Hippocampal formation (tissue), 2 donors: ENCODE measurements at places on chromosomes 7 and 10.

GRCh38 chr10:121406823-121407545, 191.3 kb downstream of the FGFR2 start:
- peak; percentile 27 for DNase-seq

DNA sequence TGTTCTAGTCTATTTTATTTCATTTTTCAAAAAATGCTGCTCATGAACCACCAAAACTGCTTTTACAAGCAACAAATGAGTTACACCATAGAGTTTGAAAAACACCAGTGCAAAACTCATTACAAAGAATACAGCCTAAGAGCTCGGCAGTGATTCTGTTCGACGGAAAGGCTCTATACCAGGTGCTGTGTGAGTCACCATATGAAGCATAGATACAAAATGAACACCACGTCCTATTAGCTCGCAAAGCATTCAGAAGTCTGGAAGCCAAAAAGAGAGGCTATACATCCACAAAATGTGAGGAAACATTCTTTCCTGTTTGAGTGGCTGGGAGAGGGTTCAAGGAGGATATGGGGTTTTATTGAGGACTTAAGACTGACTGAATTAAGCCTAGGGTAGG, 136.1 kb downstream of the ATE1 start:
- no peak for DNase-seq

DNA sequence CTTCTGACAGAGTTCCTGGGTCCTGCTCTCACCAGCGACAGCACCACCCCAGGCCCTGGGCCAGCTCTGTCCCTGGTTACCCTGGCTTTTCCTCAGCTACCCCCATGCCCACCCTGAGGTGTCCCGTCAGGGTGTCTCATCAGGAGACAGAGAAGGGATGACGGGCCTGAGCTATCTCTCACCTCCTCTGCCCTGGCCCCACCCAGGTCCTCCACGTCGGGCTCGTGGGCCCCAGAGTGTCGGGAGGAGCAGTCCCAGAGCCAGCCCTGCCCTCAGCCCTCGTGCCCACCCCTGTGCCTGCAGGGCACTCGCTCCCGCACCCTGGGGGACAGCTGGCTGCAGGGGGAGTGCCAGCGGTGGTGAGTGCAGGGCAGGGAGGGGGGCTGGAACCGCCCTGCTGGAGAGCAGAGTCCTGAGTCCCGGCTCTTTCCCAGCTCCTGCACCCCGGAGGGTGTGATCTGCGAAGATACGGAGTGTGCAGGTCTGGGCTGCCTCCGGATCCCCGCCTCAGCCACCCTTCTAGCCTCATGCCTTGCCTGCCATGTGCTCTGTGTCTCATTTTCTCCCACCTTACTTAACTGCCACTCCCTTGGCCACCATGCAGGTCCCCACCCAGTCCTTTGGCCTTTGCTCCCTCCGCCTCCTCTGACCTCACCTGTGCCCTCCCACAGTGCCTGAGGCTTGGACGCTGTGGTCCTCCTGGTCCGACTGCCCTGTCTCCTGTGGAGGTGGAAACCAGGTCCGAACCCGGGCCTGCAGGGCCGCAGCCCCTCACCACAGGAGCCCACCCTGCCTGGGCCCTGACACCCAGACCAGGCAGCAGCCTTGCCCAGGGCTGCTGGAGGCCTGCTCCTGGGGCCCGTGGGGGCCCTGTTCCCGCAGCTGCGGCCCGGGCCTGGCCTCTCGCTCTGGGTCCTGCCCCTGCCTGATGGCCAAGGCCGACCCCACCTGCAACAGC, 16.7 kb upstream of the ZNF862 start:
- DNase-seq: no peak

DNA sequence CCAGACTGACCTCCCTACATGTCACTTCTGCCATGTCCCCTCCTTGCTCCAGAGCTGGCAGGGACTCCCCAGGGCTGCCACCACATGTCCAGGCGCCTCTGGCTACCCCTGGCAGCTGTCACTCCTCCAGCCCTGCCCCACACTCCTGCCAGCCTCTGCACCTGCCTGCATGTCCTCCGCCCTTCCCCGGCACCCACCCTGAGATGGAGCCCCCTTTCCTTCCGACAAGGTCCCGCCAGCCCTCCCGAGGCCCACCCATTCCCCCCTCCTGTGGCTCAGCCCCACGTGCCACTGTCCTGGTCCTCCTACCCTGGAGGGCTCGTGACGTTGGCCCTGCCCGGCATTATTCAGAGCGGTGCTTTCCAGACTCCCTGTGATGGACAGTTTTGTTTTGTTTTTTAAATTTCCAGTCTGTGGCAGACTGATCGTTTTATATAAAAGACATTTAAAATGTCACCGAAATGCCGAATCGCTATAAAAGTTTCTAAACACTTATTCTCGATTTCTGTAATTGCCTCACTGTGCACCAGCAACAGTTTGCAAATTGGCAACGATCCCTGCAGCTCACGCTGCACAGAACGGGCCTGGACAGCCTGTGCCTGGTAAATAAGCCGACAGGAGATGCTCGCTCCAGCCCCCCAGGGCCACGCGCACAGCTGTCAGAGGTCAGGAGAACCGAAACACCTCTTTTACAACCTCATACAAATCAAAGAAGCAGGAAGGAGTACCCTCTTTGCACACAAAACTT, 111.1 kb upstream of the SH2B2 start:
- peak; percentile 18 for DNase-seq

- DNase-seq: no peak
Measured at GRCh38 chr7:40316176-40316575, 181.4 kb downstream of the SUGCT start.

DNA sequence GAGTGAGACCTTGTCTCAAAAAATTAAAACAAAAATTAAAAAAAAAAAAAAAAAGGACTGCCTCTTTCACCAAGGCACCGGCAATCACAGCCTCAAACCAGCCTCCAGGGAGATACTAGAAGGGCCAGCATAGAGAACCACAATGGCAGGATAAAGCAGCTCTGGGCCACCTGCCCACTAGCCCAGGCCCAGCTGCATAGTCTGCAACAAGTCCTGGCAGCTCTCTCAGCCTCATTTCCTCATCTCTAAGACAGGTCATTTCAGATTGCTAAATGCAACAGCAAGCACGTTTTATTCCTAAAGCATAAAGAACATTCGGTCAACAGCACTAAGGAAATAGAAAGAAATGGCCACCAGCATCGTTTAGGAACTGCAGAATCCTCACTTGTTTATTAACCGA, 28.8 kb downstream of the XPNPEP1 start:
- DNase-seq: peak; percentile 54

DNA sequence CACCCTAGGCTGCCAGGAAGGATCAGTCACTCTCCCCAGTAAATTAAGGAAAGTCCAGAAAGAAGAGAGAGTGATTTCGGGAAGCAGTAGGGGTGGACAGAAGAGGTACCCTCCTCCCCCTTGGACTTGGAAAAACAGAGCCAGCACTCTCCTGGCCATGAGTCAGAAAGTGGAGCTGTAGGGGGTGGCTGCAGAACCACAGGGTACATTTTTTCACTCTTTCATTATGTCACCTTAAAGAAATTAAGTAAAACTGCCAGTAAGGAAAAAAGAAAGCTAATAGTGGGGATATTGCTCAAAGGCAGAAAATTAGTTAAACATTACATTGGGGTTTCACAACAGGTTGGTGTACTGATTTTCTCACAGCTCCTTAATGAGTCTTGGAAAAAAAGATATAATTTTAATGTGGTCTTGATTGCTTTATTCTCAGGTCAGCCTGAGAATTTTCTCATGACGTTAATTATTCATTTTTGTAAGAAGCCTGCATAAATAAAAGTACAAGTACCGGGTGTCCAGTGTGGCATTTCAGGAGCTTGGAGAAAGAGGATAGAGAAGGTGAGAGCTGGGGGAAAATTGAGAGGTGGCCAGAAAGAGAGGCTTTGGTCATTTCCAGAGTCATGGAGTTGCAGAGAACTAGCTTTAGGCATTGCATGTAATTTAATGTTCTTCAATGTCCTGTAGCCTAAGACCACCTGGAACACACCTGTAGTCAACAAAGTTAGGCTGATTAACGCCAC, 23.2 kb upstream of the AOAH start:
- no peak for DNase-seq

GRCh38 chr7:155662343-155663043, 18.0 kb downstream of the RBM33 start:
- DNase-seq: no peak

DNA sequence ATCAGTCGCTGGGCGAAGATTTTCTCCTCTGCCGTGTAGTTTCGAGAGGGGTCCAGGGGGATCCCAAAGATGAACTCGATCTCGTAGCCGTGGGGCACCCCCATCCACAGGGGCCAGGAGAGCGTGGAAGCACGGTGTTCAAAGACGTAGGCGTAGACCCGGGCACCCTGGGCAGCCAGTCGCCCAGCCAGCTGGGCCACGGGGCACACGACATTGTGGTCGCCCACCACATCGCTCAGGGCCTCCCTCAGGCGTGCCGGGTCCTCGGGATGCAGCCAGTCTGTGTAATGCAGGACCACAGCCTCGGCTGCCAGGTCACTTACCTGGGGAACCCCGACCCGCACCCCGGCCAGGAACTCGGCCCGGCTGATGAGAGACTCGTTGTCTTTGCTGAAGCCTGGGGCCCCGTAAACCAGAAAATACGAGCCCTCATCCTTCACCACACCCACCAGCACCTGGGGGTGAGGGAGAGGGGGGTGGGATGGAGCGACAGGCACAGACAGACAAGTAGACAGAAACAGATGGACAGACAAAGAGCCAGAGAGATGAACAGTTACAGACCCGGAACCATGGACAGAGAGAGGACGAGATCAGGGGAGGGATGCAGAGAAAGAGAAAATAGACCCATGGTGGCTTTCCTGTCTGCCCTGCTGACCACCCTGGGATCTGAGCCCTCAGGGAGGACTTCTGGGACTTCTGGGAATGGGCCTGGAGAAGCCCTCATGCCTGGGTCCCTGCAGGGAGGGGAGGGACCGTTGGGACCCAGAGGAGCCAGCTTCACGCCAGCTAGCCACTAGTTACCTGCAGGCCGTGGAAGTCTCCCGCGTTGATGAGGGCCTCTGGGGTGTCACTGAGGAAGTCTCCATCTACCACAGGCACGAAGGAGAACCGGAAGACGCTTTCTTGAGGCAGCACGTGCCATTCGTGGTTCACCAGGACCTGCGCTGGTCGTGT, 3.0 kb downstream of the ACHE start:
- DNase-seq: no peak

GRCh38 chr7:108860615-108861014, 290.9 kb downstream of the DNAJB9 start:
- DNase-seq: no peak

- DNase-seq: no peak
Measured at GRCh38 chr10:4217653-4218052, 432.6 kb upstream of the KLF6 start.

- no peak for DNase-seq
Measured at GRCh38 chr7:146116521-146117222, at the start of gene CNTNAP2. TSS of gene CNTNAP2 (plus strand) at chr7:146116801. CDS start at chr7:146116877, 76 bp downstream.

GRCh38 chr7:81902536-81902935, 132.7 kb upstream of the HGF start:
- DNase-seq: no peak

DNA sequence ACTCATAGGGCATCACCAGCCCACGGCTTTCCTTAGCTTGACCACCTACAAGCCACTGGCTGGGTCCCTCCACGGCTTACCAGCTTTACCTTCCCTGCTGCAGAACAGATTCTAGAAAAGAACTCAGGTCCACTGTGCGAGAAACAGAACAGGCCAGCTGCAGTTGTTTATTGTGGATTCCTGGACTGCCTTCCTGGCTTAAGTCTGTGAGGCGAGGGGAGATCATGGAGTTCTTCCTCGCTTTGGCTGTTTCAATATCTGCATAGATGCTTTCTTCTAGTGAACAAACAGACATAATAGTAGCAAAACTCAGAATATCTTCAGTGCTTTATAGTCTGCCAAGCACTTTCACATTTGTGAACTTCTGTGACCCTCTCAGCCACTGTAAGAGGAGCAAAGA, 162.9 kb upstream of the HABP2 start:
- DNase-seq: no peak

GRCh38 chr10:35412900-35413491, 76.7 kb downstream of the CCNY start:
- DNase-seq: no peak

- DNase-seq: peak; percentile 54
Measured at GRCh38 chr7:41696323-41696916, 6.5 kb downstream of the INHBA start.

GRCh38 chr10:22369434-22370072, 24.3 kb downstream of the SPAG6 start:
- no peak for DNase-seq

DNA sequence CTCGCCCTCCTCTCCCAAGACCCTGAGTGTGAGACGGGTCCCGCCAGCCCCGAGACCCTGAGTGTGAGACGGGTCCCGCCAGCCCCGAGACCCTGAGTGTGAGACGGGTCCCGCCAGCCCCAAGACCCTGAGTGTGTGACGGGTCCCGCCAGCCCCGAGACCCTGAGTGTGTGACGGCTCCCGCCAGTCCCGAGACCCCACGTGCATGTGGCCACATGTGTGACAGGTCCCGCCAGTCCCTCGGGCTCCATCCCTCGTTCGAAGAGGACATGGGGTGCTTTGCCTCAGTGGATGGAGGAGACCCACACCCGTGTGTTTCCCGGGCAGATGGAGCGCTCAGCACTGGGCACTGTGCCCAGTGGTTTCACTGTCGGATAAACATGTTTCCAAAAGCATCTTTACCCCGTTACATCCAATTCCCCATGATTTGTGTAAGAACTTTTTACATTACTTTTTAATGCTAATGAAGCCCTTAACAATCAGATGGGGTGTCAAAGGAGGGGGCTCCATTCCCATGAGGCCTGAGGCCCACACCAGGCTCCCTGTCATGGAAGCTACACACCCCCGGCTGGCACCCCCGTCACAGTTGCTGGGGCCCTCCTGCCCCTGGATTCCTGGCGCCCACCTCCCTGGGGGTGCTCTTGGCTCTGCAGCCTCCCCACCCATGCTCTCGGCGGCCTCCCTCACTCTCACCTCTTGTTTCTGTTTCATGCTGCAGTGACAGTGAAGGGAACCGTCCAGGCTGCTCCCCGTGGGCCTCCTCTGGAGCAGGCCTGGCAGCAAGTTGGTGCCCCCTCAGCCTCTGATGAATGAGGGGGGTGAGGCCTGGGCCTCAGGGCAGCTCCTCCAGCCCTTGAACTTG, 48.5 kb upstream of the CFAP46 start:
- DNase-seq: no peak

DNA sequence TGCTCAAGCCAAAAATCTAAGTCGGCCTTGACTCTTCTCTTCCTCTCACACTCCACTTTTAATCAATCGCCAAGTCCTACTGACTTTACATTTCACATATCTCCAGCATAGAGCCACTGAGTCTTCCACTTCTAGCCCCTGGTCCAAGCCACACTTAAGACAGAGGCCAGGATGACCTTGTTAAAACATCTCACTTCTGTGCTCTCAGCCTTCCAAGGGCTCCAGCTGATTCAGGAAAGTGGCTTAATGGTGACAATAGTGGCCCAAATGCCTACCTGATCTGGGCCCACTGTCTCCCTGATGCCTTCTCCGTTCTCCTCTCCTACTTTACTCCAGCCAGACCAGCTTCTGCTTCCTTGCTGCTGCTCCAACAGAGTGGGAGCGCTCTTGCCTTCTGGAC, 4.4 kb downstream of the TBATA start:
- no peak for DNase-seq

GRCh38 chr7:17878627-17879026, 61.7 kb downstream of the SNX13 start:
- no peak for DNase-seq

- no peak for DNase-seq
Measured at GRCh38 chr10:73920089-73920488, 9.2 kb downstream of the PLAU start.
